8988T (cell line): ENCODE measurements at places on chromosomes 2 and 18.
A peak's percentile ranks its signal among the peaks of the same experiment; 100 is the strongest.

GRCh38 chr2:126657636-126658318 lies 1.8 kb downstream of the GYPC start:
- peak; percentile 74 for DNase-seq

DNA sequence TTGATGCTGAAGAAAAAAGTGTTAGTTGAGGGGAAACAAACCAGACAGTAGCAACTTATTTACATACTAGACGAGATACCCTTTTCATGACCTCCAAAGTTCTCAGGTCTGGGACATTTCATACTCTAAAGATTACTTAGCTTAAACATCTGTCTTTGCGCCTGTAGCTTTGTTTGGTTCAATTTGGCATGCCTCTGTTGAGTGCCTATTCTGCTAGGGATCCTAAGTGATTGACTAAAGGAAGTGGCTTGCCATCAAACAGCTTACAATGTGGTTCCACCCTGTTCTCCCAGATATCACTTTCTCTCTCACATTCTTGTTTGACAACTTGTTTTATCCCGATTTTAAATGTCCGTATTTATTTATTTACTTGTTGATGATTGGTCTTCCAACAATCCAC lies 488.8 kb downstream of the PARD3B start:
- DNase-seq: no peak

GRCh38 chr2:9143264-9143815 lies 63.3 kb upstream of the ASAP2 start:
- DNase-seq: no peak

- DNase-seq: no peak
These were observed 2.3 kb upstream of the TFCP2L1 start for GRCh38 chr2:121287146-121287798.

- no peak for DNase-seq
These were observed 86.0 kb downstream of the TTC32 start for GRCh38 chr2:19815746-19816145.

DNA sequence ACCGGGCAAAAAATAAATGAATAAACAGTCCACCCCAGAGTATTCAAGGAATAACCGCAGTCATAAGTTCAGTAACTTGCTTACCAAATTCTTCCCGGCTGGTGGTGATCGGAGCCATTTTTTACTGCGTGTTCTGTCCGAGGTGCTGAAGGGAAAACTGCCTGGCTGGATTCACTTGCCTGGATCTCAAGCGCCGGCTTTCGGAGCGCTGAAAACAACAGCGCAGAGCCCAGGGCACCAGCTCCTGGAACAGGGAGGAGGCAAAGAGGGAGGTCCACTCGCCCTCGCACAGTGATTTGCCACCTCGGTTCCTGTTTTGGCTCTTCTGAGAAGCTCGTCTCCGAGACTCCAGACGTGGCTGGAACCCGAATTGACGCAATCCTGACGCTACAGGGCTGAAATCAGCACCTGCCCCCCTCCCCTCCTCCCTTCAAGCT lies at the start of gene SYT4:
TSS of gene SYT4 (minus strand) at position 327 of the 437 bp plus-strand sequence. CDS start at position 118, 209 bp downstream.
- DNase-seq: no peak
